Lower leg skin (tissue), 4 donors: ENCODE measurements at places on chromosomes 5 and 9.

DNA sequence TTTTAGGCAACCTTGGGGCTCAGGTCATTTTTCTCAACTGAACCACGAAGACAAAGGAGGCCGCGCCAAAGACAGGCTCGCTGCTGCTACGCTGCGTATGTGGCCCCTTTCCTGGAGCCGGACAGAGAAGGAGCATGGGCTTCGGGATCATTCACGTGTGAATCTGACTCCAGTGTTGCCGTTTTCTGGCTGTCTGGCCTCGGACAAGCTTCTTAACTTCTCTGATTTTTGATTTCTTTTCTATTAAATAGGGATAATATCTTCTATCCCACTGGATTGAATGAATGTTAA is 50.8 kb upstream of the ZNF366 start:
- DNase-seq: no peak

GRCh38 chr9:76191493-76191892 is 202.7 kb downstream of the RFK start:
- DNase-seq: no peak

GRCh38 chr5:94191604-94192003 is 426.8 kb downstream of the KIAA0825 start:
- no peak for DNase-seq

DNA sequence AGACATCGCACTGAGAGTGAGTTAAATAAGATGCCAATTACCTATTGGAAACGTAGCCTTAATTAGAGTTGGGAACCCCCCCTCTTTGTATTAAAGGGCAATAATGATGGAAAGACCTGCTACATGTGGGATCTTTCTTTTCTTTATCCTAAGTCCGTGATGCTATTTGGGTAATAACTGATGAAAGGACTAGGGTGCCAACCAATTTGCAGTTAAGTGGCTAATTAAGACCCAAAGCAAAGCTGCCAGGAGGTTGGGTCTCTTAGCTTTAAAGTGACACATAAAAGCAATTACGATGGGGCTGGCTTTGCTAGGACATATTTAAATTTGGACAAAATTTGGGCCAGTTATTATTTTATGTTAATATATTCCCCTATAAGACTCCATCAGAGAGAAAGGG is 728.8 kb downstream of the NR2F1-AS1 start:
- no peak for DNase-seq

GRCh38 chr5:110803467-110804326 is 64.9 kb downstream of the SLC25A46 start:
- no peak for DNase-seq

GRCh38 chr5:97135868-97136267 is 6.5 kb downstream of the LIX1 start:
- no peak for DNase-seq

GRCh38 chr5:123546657-123547056 is 34.7 kb downstream of the CSNK1G3 start:
- no peak for DNase-seq

GRCh38 chr5:155773680-155774079 is 553.3 kb upstream of the SGCD start:
- no peak for DNase-seq

- no peak for DNase-seq
Observed at GRCh38 chr9:37818849-37819248, 18.3 kb downstream of the DCAF10 start.

DNA sequence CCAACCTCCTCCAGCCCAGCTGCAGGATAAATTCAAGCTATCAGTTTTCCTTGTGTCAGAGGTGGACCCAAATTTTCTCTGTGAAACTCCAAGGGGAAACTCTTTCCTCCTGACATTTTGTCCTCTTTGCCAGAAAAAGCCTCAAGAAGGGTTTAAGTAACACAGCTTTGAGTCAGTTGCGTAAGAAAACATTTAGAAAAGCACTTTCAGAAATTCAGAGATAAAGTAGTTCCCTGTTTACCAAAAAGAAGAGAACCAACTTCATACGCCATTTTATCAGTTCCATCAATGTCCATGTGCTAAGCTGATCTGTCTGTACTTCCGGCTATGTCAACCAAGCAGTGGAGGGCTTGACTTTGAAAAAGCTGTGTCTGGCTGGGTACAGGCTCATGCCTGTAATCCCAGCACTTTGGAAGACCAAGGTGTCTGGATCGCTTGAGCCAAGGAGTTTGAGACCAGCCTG is 19.9 kb upstream of the SUSD1 start:
- DNase-seq: no peak

GRCh38 chr5:142323480-142324135 is 1.2 kb downstream of the SPRY4 start:
- DNase-seq: no peak

DNA sequence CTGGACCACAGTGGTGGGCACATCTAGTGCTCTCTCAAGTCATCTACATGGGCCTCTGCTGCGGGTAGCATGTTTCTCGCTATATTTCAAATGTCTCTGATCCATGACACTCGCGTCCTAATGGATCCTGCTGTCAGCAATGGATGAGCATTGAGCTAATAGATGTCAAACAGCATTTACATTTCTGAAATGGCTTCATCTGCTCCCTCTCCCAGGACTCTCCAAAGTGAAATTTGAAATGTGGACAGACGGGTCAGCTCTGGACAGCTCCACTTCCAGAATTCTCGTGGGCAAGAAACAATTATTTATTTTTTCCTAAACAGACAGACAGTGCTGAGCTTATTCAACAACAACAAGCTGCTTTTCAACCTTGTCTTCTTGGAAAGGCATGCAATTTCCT is 58.1 kb downstream of the FSTL4 start:
- DNase-seq: no peak

DNA sequence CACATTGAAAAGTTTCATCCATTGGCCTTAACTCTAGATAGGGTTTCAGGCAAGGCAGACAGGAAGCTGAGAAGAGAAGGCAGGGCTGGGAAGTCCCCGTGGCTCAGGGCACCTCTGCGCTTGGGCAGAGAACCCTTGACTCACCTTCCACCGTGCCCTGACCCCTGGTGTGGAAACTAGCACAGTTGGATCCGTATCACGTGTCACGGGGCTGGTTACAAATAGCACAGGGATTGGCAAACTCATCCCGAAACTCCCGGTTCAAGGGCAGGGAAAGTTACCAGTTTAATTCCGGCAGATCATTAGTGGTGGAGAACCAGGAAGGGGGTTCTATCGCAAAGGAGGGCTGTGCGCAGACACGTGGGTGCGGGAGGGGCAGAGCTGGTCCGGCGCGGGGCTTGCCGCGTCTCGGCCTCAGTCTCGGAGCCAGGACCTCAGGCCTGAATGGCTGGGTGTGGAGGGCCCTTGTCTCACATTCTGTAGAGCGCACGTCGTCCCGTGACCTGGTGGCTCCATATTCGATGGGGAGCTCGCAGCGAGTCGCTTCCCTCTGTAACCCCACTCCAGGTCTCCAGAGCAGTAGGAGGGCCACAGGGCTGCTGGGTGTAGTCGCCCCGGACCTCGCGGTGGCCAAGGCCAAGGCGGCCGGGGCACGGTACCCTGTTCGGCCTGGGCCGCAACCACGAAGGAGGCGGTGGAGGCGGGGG is 771 bp upstream of the TMEM171 start:
- no peak for DNase-seq

- no peak for DNase-seq
Observed at GRCh38 chr5:129120158-129120581, 25.6 kb downstream of the ISOC1 start.

- no peak for DNase-seq
Observed at GRCh38 chr9:81598123-81598497, 91.2 kb downstream of the TLE1 start.

GRCh38 chr5:141758310-141758998 is 76.4 kb upstream of the ARAP3 start:
- DNase-seq: no peak

DNA sequence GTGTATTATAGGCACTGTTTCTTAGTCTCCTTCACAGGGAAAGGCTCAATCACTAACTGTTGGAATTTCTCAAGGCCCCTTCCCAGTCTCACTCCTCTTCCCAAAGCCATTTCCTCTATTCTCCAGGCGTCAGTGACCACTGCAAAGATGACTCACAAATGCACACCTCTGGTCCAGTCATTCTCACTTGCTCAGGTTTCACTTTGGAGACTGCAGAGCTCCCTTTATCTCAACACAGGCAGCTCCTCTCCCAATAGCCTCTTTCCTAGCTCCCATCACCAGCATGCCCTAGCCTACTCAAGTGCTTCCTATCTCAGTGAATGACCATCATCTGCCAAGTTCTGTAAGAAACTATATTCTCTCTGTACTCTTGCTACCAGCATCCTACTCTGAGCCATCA is 323.6 kb downstream of the NTRK2 start:
- no peak for DNase-seq

GRCh38 chr5:88940713-88941112 is 57.7 kb upstream of the MEF2C start:
- DNase-seq: no peak

GRCh38 chr5:66639037-66639436 is 42.8 kb downstream of the MAST4 start:
- no peak for DNase-seq

DNA sequence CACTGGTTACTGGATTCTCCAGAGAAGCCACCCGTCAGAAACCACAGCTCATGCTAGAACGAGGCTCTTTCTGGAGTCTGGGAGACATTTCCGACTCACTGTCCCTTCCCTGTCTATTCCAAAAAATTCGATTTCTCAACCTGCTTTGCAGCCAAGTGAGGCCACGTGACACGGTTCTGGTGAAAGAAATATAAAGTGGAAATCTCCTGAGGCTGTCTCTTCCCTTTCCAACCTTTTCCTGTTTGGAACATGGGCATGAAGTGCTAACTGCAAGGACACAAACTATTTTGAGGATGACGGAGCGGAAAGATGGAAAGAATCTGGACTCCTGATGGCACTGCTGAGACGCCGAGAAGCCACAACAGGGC is 6.1 kb upstream of the PTGS1 start:
- DNase-seq: peak; percentile 68

- no peak for DNase-seq
Observed at GRCh38 chr9:106312906-106313305, 550.1 kb upstream of the ZNF462 start.

- DNase-seq: no peak
Observed at GRCh38 chr5:16082053-16082452, 97.5 kb downstream of the MARCHF11 start.

DNA sequence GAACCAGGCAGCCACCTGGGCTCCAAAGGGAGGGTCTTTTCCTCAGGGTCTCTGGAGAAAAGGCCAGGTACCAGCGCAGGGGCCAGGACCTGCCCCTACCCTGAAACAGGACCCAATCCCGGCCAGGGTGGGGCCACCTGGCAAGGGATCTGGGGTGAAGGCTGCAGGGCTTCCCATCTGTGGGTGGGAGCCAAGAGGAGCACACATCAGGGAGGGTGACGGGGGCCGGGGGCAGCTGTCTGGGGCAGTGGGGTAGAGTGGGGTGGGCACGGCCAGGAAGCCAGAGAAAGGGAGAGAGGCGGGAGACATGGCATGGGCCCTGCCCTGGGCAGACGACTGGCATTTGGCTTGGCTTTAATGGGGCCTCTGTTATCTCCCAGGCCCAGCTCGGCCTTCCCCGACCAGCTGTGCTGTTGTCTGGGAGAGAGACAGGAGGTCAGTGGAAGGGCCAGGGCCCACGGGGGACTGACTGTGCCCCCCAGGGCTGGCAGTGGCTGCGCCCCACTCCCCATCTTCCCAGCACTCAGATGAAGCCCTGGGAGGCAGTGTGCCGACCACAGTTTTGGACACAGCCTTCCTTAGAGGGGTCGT is 57.2 kb upstream of the RNF130 start:
- no peak for DNase-seq

DNA sequence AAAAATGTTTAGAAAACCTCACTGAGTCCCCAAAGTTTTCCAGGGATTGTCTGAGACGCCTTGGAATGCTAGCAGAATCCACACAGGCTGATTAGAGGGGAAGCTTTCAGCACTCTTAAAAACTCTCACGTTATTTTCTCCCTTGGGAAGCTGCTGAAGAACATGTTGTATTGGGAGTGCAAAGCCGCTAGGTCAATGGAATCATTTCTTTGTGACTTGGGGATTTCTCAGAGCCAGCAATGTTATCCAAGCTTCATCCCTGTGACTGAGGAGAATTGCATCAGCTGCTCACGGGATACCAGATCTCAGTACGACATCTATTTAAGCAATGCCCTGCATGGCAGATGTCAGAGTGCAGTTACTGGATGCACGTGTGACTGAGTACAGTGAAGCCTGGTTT is 426.4 kb upstream of the MPDZ start:
- DNase-seq: peak; percentile 86

GRCh38 chr5:138770977-138771376 is 17.8 kb downstream of the CTNNA1 start:
- no peak for DNase-seq

DNA sequence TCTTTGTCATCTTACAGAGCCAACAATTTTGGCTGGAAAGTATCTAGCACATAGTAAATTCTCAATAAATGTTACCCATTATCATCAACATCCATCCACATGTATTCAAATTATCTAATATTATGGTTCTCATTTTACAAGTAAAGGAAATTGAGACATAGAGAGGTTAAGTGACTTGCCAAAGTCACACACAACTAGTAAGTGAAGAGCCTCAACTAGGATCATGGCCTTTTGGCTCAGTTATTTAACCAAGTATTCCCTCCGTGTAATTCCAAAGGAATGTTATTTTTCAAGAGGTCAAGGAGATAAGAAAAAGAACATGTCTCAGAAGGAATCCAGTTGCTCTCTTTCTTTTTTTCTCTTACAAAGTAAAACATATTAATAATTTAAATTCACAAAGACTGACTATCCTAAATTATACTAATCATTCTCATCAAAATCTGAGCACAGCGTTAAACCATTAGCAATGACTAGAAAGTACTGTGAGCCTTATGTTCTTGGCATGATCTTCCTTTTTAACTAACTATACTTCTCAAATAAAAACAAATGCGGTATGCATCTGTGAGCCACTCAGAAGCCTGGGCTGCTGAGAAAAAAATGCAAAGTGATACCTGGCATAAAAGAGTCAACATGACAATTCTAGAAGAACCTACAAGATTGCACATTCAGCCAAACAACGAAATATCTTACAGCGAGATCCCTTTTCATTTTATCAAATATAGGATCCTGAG is 350.9 kb downstream of the GLIS3 start:
- DNase-seq: no peak

DNA sequence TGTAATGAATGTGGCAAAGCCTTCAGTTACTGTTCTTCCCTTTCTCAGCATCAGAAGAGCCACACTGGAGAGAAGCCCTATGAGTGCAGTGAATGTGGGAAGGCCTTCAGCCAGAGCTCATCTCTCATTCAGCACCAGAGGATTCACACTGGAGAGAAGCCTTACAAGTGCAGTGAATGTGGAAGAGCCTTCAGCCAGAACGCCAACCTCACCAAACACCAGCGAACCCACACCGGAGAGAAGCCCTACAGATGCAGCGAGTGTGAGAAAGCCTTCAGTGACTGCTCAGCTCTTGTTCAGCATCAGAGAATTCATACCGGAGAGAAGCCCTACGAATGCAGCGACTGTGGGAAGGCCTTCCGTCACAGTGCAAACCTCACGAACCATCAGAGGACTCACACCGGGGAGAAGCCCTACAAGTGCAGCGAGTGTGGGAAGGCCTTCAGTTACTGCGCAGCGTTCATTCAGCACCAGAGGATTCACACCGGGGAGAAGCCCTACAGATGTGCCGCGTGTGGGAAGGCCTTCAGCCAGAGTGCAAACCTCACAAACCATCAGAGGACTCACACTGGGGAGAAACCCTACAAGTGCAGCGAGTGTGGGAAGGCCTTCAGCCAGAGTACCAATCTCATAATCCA is 6.8 kb downstream of the RPL12 start:
- DNase-seq: no peak
